Cardiac fibroblast (primary cell): ENCODE measurements at places on chromosomes 4 and X.

- DNase-seq: no peak
These were observed 40.9 kb upstream of the MSX1 start for GRCh38 chr4:4818415-4819212.

- no peak for DNase-seq
These were observed 413.2 kb upstream of the CXorf51B start for GRCh38 chrX:146396409-146396808.

DNA sequence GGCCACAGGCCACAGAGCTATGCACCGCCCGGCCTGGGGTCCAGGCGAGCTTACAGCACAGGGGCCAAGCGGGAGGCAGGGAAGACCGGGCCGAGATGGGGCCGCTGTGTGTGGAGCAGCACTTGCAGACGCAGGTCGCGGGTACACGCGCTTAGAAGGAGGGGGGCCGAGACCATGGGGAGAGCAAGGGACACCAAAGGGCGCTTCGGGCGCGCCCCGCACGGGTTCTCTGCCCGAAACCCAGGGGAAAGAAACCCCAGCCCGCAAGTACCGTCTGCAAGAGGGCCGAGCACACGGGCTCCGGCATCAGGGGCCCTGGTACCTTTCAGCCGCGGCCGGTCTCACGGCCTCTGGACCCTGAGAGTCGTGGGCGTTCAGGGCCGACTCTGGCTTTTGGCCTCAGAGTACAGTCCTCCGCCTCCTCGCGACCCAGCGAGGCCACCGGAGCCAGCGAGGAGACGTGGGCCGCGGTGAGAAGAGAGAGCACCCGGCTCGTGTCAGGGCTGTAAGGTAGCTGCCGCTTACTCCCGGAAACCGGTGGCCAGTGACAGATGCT is 342 bp downstream of the EOLA2 start:
- DNase-seq: peak; percentile 7

GRCh38 chr4:85500110-85500867 is 25.3 kb downstream of the ARHGAP24 start:
- DNase-seq: no peak

- DNase-seq: no peak
These were observed 20.1 kb downstream of the ACSL1 start for GRCh38 chr4:184805462-184806228.

- no peak for DNase-seq
These were observed 811 bp upstream of the SLC25A5 start for GRCh38 chrX:119467433-119467832.

GRCh38 chrX:53072418-53073114 is 9.6 kb upstream of the TSPYL2 start:
- DNase-seq: no peak

DNA sequence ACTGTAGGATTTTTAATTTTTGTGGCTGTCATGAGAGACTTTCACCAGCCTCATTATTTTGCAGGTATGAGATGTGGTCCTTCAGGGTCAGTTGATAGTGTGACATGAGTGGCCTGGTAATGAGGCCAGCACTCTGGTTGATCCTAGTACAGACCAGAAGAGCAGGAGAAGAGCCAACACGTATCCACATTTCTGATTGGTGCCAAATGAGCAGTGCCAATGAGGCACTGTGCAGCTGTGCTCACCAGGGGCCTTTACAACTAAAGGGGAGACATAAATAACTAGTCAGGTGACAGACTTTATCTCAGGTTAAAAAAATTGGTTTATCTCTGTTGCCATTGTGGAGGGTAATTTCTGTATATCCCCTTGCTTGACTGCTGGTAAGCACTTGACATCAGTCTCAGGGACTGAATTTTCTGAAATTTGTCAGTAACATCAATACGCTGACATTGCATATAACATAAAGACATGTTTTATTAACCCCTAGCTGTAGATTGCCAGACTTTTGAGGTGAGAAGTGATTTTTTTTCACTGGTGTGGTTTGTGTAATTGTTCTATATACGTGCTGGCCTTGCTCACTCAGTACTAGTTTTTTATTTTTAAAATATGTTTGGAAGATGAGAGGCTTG is 101.2 kb downstream of the AFF1 start:
- DNase-seq: no peak

GRCh38 chr4:13944095-13944511 is 316.6 kb upstream of the BOD1L1 start:
- DNase-seq: no peak

- no peak for DNase-seq
These were observed 111.5 kb downstream of the MID1 start for GRCh38 chrX:10508891-10509290.

- DNase-seq: no peak
These were observed 105.1 kb upstream of the ARHGAP24 start for GRCh38 chr4:85369703-85370380.

DNA sequence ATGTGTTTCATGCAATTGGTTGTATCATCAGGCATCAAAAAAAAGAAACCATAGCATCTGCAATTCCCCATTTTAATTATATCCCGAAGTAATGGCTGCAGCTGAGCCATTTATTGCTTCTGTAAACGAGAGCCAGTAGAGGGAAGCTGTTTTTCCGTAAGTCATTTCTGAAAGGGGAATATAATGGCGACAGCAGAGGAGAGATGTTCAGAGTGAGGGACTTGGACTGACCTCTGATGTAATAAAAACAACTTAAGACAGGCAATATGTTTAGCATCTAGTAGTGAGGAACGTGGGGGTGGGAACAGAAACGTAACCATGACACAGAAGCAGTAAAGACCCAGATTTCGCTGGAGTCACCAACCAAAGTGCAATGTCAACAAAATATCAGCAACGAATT is 31.5 kb upstream of the NAA11 start:
- no peak for DNase-seq

DNA sequence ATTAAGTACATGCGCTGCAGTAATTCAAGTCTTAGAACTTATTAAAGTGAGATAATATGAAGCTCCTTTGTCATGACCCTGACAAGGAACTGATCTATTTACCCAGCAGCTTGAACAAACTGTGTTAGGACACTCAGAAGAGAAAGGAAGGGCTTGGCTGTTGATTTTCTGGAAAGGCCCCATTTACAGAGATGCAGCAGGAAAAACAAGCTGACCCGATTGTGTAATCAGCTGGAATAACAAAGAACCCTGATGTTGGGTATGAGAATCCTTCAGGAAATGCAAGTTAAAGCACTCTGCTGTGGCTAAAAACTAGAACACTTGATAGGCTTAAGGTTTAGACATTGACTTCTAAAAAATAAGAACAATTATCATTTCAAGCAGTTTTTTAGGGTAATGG is 64.8 kb downstream of the TBC1D9 start:
- peak; percentile 68 for DNase-seq

GRCh38 chr4:8594097-8595038 is 1.8 kb downstream of the CPZ start:
- DNase-seq: peak; percentile 80

GRCh38 chr4:78560296-78560963 is 8.9 kb downstream of the ANXA3 start:
- DNase-seq: peak; percentile 82

DNA sequence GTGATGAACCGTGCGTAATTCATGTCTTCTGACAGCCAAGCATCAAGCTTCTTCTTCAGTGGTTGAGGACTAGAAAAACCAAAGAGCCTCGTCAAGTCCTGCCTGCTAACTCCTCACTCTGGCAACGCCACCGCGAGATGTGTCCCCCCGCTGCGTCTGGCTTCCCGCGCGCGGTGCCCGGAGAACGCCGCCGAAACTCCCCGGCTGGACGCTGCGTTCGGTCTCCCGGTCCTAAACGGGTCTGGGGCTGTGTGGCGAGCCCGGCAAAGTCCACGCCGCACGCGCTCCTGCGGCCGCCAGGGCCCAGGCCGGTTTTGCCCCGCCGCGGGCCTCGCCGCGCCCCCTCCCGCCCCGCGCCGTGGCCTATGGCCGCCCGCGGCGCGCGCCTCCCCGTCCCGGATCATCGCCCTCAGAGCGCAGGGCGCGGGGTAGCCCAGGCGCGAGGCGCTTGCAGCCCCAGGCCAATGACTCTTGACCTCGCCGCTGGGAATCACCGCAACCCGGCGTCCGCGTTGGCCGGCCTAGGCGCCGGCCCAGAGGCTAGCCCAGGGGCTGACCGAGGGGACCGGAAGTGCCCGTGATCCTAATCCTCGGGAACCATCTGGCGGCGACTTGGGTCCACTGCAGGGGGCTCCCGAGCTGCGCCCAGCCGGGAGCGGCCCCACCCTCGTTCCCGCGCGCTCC is at the start of gene AADAT:
Gene AADAT, minus strand, starts transcription at position 289 of the 684 bp plus-strand sequence. Its CDS starts 266 bp downstream, at position 23.
- DNase-seq: peak; percentile 80

DNA sequence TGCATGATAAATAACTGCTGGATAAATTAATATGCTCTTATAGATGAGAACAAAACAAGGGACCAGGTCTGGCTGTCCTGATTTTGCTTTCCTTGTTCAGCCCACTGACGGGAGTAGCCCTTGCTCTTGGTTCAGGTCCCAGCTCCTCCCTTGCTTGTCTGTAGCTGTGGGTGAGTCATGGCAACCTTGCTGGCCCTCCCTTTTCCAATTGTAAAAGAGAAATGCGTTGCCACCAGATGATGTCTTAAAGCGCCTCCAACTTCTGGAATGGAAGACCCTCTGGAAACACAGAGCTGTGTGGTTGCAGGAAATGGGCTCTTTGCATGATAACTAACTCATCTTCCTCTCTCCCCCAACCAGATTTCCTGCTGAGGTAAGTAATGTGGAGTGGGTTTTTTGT is 171.4 kb downstream of the AASDH start:
- peak; percentile 79 for DNase-seq

GRCh38 chrX:23292354-23292987 is 42.2 kb upstream of the PTCHD1 start:
- no peak for DNase-seq

GRCh38 chr4:12123707-12124106 is 695.0 kb upstream of the HS3ST1 start:
- DNase-seq: peak; percentile 9

GRCh38 chrX:115898382-115899001 is 272.1 kb upstream of the AGTR2 start:
- peak; percentile 3 for DNase-seq

DNA sequence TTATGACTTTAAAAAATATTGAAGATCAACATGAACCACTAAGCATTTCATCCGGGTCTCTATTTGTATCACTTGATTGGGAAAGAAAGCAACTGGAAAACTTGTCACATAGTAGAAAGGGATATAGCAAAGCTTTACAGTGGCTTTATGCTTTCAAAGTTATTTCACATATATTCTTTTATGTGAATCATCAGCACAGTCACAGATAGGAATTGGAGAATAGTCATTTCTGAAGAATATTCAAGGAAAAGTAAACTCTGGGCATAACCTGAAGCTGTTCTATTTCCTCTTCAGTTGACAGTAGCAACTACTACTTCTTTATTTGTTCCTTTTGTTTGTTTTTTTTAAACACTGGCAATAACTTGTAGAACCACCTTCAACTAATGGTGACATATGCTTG is 50.5 kb downstream of the MND1 start:
- DNase-seq: no peak

DNA sequence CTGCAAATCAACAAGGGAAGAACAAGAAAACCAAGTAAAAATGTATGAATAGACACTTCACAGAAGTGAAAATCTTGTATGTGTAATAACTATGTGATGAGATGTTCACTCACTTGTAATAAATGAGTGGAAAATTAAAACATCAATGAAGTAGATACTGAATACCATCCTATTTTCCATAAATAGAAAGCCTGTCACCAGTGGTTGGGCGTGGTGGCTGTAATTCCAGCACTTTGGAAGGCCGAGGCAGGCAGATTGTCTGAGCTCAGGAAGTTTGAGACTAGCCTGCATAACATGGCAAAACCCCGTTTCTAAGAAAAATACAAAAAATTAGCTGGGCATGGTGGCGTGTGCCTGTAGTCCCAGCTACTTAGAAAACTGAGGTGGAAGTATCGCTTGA is 53.5 kb upstream of the SOD3 start:
- DNase-seq: no peak

DNA sequence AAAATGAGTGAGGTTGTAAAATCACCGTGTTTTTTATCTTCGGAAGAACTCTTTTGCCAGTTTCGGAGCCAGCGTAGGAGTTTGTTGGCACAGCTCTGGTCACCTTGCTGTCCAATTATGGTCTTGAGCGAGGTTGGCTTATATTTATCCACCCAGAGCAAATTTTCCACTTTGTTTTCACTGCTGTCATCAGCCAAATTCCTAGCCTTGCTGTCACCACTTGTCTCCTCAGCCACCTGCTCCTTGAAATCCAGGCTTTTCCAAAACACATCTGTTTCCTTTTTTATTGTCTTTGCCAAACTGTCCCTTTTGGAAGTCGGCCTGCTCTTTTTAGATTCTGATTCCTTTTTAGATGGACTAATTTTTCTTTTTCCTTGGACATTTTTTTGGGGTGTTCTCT is 57.6 kb downstream of the RFC1 start:
- DNase-seq: peak; percentile 14

DNA sequence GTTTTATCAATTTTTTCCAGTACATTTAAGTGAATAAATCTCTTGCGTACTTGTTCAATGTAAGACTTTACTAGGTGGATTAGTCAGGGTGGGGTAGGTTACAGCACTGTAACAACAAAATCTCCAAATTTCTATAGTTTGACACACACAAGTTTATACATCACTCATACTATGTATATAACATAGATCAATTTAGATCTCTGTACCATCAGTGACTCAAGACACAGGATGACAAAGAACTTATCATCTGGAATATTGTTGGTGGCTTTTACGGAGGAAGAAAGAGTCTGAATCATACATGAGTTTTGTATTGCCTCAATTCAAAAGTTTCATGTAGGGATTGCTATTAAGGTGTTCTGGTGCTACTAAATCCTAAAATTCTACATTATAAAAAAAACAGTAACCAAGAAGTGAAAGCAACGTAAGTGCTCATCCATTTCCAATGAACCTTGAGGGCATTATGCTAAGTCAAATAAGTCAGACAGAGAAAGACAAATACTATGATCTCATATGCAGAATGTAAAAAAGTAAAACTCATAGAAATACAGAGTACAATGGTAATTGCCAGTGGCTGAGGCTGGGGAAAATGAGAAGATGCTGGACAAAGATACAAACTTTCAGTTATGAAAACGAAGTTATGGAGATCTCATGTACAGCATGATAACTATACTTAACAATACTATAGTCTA is 98.0 kb upstream of the DKK2 start:
- no peak for DNase-seq

DNA sequence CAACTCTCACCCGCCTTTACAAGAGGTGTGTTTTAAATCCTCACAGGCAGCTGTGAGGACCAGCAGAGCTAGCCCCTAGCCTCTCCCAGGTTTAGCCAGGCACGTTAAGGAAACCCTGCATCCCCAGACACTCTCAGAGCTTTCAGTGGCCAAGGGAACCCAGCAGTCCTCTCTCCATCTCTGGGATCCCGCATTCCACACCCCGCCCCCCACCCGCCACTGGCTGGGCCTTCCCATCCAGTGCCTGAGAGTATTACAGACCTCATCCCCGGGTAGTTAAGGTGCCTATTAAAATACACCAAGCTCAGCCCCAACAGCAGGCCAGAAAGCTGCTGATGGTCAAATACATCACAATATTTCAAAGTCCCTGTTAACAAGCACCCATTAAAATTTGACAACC is 256.2 kb downstream of the BCOR start:
- DNase-seq: no peak

GRCh38 chr4:72817012-72817411 is 248.0 kb upstream of the ADAMTS3 start:
- no peak for DNase-seq

GRCh38 chrX:22526339-22526738 is 253.6 kb downstream of the CBLL2 start:
- DNase-seq: peak; percentile 43
